ENCODE measurements at places on chromosomes 16 and 17. TPM values are rescaled to one million over a fixed set of nuclear protein-coding genes. Genes with fewer than 3 reads are reported as not detected.

AOC3 gene
- not detected for total RNA-seq

BCO1 gene
- not detected for total RNA-seq

GUCY2D gene
- total RNA-seq = not detected

ZG16B gene
- 1.4 TPM for total RNA-seq

APOBR gene
- total RNA-seq = under 0.01 TPM

KRTAP4-4 gene
- total RNA-seq = not detected

TMED6 gene
- total RNA-seq = 0.72 TPM

CCL1 gene
- not detected for total RNA-seq

ABCA8 gene
- 36.2 TPM for total RNA-seq

CDH8 gene
- not detected for total RNA-seq

CD300LG gene
- total RNA-seq = not detected

KRT28 gene
- not detected for total RNA-seq

RGS9 gene
- 0.36 TPM for total RNA-seq

NSRP1 gene
- total RNA-seq = 11.2 TPM

C17orf78 gene
- total RNA-seq = not detected

SLC47A2 gene
- not detected for total RNA-seq

NR1D1 gene
- 5.1 TPM for total RNA-seq

SKAP1 gene
- total RNA-seq = not detected

CIITA gene
- total RNA-seq = 2.5 TPM

CCL4L2 gene
- total RNA-seq = not detected

SMIM36 gene
- not detected for total RNA-seq

SGSM2 gene
- total RNA-seq = 35.4 TPM

PLLP gene
- under 0.01 TPM for total RNA-seq

PLXDC1 gene
- 3.8 TPM for total RNA-seq

FOXL1 gene
- 3.2 TPM for total RNA-seq

TBC1D26 gene
- total RNA-seq = under 0.01 TPM

TMEM92 gene
- total RNA-seq = 0.36 TPM

CDH11 gene
- total RNA-seq = 1,116 TPM

SLC5A11 gene
- total RNA-seq = not detected

RHBDF2 gene
- total RNA-seq = 7.1 TPM

FBXL16 gene
- total RNA-seq = not detected

BOLA2B gene
- total RNA-seq = 64.8 TPM

CBFA2T3 gene
- not detected for total RNA-seq

SLC13A2 gene
- not detected for total RNA-seq

PNPO gene
- total RNA-seq = 31.5 TPM

Data from osteoblast (primary cell).